Epithelial cell of esophagus (primary cell): ENCODE measurements at places on chromosomes 1 and 21.

GRCh38 chr1:10033359-10033845 is 644 bp downstream of the UBE4B start:
- DNase-seq: peak; percentile 61

DNA sequence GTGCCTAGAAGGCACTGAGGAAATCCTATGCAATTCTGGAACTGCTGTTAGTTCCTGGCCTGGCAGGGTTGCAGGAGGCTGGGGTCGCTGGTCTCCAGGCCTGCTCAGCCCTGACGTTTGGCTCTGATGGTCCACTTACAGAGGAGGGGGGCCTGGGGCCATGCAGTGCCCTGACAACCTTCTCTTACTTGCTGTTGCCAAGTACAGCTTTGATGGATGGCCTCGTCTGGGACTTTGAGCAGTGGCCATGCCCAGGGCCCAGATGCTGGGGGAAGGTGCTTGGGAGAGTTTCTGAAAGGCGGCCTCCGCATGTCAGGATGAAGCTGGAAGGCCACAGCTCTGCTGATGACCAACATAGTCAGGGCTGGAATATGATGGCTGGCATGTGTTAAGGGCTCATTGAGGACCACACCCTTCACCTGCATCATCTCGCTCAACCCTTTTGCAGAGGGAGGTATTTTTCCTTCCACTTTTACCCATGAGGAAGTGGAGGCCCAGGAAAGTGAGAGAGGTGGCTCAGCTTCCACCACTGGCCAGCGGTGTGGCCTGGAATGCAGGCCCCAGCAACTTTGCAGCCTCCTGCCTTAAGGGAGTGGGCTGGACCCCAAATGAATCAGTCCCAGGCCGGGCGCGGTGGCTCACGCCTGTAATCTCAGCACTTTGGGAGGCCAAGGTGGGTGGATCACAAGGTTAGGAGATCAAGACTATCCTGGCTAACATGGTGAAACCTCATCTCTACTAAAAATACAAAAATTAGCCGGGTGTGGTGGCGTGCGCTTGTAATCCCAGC is 34.7 kb upstream of the LRRC3 start:
- no peak for DNase-seq

GRCh38 chr1:158078569-158079080 is 85.2 kb downstream of the KIRREL1 start:
- no peak for DNase-seq

- DNase-seq: peak; percentile 66
Measured at GRCh38 chr1:27099587-27100334, 55.2 kb downstream of the SLC9A1 start.

DNA sequence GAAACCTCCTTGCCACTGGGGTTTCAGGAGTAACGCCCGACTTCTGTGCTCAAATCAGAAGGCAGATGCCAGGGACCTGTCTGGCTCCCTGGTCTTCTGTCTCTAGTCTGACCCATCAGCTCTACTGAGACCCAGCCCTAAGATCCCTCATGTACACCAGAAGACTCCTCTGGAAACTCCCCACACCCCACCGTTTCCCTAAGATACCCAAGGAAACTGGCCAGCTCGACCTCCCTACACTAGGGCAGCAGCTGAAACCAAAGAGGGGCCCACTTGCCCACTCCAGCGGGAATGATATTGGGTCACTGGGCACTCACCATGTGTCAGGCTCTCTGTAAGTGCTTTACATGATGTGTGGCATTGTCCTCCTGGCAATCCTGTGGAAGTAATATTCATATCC is 469 bp upstream of the S100A16 start:
- DNase-seq: no peak

DNA sequence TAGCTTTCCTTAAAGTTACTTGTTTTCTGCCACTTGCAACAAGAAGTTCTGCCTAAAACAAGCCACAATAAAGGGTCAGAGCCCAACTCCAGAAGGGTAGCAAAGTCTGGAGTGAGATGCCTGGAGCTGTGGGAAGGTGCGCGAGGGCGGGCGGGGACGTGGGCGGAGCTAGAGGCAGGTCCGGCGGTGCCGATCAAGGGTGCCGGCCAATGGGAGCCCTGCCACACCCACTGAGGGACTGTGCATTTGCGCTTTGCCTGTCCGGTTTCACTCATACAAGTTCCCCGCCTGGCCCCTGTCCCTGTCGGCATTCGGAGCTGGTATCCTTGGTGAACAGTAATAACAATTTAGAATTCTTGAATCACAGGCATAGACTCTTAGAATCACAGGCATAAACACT is 732.4 kb downstream of the MATN1 start:
- DNase-seq: no peak

- DNase-seq: no peak
Measured at GRCh38 chr1:231612393-231613089, 14.0 kb upstream of the DISC1 start.

DNA sequence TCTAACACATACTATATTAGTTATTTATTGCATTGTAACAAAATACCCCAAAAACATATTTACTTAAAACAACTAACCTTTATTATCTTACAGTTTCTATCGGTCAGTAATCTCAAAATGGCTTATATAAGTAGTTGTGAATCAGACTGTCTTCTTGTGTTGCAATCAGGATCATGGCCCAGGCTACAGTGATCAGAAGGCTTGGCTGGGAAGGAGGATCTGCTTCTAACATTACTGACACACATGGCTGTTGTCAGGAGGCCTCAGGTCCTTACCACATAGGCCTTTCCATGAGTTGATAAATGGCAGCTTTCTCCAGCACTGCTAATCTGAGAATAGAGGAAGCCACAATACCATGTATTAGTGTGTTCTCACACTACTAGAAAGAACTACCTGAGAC is 33.7 kb downstream of the CFH start:
- peak; percentile 22 for DNase-seq

GRCh38 chr21:38441153-38441552 is 57.1 kb downstream of the ERG start:
- DNase-seq: no peak

- DNase-seq: no peak
Measured at GRCh38 chr1:17109892-17110554, 9.2 kb downstream of the PADI2 start.

GRCh38 chr1:226066415-226067078 is 4.0 kb downstream of the H3-3A start:
- DNase-seq: no peak

DNA sequence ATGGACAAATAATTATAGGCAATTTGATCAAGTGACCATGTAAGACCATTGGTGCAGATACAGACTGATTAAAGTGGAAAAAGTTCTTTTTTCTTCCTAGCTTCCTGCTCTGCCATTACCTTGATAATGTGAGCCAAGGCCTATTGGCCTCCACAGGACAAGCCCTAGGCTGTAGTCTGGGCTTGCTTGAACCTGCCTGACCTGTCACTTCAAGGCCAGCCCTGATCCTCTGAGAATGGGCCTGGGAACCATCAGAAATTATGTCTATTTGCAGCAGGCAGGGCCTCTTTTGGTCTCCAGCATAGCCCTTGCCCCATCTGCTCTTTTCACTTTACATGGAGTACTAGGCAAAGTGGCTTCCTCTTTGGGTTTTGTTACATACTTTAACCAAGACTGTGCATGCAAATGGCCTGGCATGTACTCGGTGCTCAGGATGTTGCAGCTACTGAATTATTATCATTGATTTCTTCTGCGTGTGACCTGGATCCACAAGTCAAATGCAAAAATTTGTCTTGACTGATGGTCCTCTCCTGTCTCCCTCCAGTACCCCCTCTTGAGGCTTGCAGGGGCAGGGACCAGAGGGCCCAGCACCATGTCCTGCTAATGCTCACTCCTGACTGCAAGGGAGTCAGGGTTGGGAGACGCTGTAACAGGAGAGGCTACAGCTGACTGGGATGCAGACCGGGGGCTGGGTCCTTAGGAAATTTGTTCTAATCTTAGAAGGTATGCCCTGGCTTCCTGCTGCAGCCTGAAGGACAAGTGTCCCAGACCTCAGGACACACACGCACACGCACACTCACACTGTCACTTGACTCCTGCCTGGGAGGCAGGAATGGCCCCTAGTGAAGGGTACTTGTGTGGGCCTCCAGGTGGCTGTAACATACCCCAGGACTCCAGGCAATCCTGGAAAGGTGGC is 39.4 kb downstream of the RCSD1 start:
- peak; percentile 11 for DNase-seq

- no peak for DNase-seq
Measured at GRCh38 chr1:164703960-164704411, 145.0 kb downstream of the PBX1 start.

- DNase-seq: no peak
Measured at GRCh38 chr1:212218065-212218464, 67.1 kb upstream of the PPP2R5A start.

GRCh38 chr1:10796029-10796944 is at the start of gene CASZ1:
CASZ1 (minus strand) TSS chr1:10796646; CDS start chr1:10693889, 102,757 bp downstream.
- peak; percentile 96 for DNase-seq

- DNase-seq: no peak
Measured at GRCh38 chr1:38456531-38456876, 403.1 kb downstream of the RRAGC start.

GRCh38 chr1:233477359-233477758 is 136.5 kb upstream of the KCNK1 start:
- DNase-seq: peak; percentile 38

DNA sequence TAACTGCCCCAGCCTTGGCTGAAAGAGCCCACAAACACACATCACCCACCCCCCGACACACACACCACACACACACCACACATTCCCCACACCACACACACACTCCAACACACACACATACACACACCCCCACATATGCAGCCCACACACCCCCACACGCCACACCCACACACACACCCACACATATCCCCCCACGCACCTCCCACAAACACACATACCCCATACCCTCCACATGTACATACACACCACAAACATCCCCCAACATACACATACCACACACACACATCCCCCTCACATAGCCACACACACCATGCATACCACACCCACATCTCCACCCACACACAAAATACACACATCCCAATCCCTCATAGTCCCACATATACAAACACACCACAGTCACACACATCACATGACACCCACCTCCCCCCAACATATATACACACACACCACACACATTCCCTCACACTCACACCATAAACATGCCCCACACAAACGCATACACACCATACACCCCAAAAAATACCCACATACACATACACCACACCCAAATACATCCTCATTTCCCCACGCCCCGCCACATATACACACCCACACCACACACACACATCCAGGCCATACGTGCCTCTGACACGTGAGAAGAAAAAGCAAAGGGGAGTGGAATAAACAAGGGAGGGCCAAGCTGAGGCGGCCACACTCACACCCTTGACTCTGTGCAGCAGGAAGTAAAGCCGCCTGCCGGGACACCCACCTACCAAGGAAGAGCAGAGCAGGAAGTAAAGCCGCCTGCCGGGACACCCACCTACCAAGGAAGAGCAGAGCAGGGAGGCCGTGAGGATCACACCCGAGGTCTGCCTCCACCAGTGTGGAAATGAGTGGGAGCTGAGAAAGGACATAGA is 53.7 kb downstream of the HSF2BP start:
- DNase-seq: no peak

- peak; percentile 42 for DNase-seq
Measured at GRCh38 chr21:34801519-34802132, 132.8 kb downstream of the CLIC6 start.

GRCh38 chr1:222754366-222755139 is 17.6 kb downstream of the FAM177B start:
- DNase-seq: peak; percentile 90

DNA sequence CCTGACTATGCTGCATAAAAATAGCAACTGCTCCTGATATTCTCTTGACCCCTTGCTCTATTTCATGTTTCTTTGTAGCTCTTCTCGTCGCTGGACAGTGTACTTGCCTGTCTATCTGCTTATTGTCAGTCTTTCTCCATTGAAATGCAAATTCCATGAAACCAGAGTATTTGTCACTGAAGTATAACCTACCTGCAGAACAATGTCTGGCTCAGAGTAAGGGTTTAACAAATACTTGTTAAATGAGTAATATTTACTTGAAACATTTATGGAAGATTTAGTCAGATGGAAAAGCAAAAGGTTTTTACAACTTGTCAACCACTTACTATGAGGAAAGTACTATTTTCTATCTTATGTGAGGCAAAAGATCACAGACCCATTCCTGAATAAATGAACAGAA is 19.9 kb upstream of the ERICH3 start:
- peak; percentile 81 for DNase-seq

DNA sequence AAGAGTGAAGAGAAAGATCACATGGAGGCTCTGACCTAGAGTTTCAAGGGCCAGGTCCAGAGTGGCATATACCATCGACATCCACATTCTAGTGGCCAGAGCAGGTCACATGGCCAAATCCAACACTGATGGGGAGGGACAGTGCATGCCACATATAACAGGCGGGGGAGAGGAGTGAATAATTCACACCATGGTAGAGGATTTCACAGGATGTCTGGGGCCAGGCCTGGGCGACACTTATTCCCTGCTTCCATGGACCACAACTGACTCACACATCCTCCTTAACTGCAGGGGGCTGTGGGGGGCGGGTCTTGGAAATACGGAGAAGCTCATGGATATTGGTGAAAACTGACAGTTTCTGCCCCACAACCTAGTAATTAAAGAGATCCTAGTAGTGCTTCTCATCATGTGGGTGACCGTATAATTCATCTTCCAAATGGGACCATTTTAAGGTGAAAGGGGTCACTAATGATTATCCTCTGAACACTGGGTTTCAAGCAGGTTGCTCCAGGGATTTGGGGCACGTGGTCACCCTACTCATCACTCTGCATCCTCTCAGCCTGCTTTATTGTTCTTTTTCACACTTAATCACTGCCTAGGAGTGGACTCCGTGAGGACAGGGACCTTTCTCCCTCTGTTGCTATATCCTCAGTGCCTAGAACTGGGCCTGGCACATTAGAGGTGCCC is 44.0 kb downstream of the IGSF21 start:
- DNase-seq: no peak

DNA sequence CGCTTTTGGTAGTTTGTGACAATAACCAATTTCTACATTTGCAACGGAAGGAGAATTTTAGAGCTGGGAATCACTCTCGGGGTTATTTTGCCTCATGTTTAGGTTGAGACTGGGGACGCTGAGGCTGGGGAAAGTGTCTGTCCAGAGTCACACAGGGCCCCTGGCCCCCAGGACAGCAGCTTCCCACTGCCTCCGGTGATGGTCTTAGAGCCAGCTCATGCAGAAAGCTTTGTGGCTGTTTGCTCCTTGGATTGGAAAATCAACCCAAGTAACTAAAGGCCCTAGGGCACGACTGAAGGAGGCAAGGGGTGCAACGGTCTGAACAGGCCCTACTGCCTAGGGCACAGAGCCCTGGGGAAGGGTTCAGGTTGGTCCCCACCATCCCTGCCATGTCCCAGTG is 72.0 kb downstream of the NID1 start:
- DNase-seq: no peak

- no peak for DNase-seq
Measured at GRCh38 chr1:37037690-37038089, 3.4 kb upstream of the GRIK3 start.

GRCh38 chr21:34669149-34669879 is 520 bp downstream of the CLIC6 start:
- no peak for DNase-seq

GRCh38 chr1:89701746-89702241 is 68.9 kb downstream of the LRRC8C start:
- no peak for DNase-seq

- DNase-seq: peak; percentile 74
Measured at GRCh38 chr1:40508375-40509341, at the start of gene EXO5. EXO5 (plus strand) TSS chr1:40508767; CDS start chr1:40514545, 5,778 bp downstream.
